ENCODE measurements at places on chromosomes 6 and 20.

- no peak for DNase-seq
These were observed 14.1 kb downstream of the MYBL2 start for GRCh38 chr20:43680981-43681380.

GRCh38 chr20:47295129-47295813, 61.2 kb downstream of the ZMYND8 start:
- no peak for DNase-seq

GRCh38 chr20:9210356-9210755, 141.5 kb downstream of the PLCB4 start:
- no peak for DNase-seq

GRCh38 chr6:77883851-77884250, 231.0 kb downstream of the MEI4 start:
- DNase-seq, result no peak

DNA sequence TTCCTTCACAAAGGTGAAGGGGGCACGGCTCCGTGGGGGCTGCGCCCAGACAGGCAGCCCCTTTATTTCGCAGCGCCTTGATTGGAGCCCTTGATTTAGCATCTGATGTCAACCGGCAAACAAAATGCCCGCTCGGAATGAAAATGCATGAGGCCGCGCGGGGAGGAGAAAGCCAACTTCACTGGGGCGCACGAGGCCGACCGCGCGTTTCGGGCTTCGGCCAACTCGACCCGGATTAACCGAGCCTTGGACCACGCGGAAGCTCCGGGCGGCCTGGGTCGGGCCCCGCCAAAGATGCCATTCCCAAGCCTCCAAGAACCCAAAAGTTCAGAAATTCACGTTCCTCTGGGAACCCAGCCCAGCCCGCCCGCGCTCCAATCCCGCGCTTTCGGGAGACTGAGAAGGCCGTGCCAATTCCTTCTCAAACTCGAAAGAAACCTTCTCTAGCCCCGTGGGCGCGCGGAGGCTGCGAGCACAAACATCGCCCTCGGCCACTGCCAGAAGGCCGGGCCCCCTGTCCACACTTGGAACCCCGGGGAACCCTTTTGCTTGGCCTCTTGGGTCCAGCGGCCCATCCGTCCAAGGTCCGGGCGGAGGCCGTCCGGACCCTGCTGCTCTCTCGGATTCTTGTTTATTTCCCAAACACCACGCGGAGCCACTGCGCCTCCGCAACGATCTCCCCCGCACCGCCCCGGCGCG, 879 bp upstream of the INSM1 start:
- DNase-seq, result no peak

- peak; percentile 69 for DNase-seq
These were observed 963 bp downstream of the DDRGK1 start for GRCh38 chr20:3203315-3204123.

- peak; percentile 20 for DNase-seq
These were observed 564.2 kb downstream of the TFAP2B start for GRCh38 chr6:51382847-51383246.

DNA sequence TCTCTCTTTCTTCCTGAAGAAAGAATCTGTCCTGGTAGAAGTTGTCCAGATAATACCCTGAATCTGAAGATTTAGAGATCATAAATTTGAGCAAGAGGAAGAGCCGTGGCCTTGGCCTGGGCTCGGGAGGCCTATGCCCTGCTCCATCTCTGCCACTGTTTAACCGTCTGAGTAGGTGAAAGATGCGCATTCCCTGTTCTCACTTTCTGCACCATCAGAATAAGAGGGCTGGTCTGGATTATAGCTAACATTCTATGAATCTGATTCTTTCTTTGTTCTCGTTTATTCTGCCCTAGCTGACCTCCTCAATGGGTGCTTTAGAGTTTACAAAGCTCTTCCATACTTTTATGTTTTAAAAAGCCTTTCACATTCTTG, 51.3 kb downstream of the ELOVL4 start:
- DNase-seq, result no peak

GRCh38 chr6:148848915-148849314, 102.1 kb downstream of the UST start:
- DNase-seq, result no peak

DNA sequence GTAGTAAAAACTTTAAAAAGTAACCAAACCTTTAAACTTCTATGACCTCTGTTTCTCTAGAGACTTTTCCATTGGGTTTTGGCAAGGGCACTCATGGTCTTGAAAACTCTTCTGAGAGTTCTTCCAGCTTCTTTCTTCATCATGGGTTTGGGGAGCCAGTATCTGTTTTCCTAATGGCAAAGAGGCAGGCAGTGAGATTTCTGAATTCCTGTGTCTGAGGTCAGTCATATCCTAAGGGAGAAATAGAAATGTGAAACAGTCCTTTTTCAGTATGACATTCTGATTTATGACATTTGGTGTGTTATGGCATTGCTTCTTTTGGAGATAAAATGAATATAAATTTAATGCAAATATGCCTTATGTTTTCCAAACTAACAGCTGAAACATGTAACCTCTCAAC, 518.5 kb upstream of the MARCKS start:
- DNase-seq, result no peak

DNA sequence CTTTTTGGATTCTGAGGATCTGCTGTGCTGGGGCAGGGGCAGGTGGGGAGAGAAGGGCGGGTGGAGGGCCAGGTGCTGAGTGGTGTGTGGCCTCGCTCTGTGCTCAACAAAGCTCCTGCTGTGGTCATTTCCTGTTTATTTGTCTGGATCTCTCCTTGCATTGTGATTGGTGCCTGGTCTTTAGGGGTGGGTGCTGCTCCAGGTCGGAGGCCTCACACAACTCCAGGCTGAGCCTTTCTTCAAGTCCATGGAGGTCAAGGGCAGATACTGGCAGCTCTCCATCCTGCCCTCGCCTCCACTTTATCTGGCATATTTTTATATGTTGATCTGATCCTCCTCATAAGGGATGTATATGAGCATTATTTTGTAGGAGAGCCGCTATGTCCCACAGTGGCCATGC, 36.2 kb downstream of the HLA-F start:
- no peak for DNase-seq

DNA sequence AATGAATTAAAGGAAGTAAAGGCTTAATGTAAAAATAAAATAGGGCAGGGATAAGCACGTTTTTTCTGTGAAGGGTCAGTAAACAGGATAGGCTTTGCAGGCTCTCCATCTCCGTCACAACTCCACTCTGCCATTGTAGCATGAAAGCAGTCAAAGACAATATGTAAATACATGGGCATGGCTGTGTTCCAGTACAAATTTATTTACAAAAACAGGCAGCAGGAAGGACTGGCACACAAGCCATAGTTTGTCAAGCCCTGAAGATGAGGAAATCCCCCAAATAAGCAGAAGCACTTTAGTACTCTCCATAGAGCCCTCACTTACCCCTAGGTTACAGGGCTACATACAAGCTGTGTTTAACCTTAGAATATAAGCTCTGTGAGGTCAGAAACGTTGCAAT, 8.9 kb upstream of the FBXO9 start:
- no peak for DNase-seq

GRCh38 chr6:160519603-160520042, 144.5 kb downstream of the LPA start:
- DNase-seq, result no peak

DNA sequence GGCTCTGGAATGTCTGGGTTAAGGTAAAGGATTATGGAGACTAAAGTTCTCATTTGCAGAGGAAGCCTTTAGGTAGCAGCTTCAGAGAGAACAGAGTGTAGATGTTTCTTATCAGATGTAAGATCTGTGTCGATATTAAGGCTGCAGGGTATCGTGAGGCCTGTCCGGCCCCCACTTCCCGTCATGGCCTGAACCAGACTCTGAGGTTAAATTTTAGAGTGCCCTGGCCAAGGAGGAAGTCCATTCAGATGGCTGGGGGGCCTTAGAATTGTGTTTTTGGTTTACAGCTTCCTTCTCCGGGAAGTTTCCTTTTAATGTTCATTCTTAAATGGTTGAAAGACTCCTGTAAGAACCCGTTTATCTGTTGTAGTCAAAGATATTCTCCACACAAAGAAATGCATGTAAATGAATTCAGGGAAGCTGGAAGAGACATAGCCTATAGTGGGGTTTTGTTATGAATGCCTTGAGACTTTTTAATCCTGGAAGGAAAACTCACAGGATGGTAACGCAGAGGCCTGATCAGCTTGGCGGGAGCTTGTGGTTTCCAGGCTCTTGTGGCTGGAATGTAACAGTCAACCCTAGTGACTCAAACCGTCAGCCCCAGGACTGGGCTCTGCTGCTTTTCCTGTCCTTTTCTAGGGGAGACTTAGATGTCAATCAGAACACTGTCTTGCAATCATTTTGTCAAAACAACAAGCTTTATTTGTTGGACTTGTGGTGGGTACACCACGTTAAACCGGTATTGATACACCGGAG, 34.7 kb downstream of the KIF25 start:
- DNase-seq, result no peak

GRCh38 chr6:36120539-36120938, 9.8 kb upstream of the MAPK13 start:
- peak; percentile 73 for DNase-seq

GRCh38 chr6:75296811-75297779, 12.5 kb upstream of the TMEM30A start:
- peak; percentile 76 for DNase-seq

GRCh38 chr6:30599625-30600324, 17.3 kb downstream of the PPP1R10 start:
- no peak for DNase-seq

- no peak for DNase-seq
These were observed 259.4 kb upstream of the ECI2 start for GRCh38 chr6:4394786-4395185.

GRCh38 chr6:112041535-112041934, 12.4 kb upstream of the CCN6 start:
- no peak for DNase-seq

DNA sequence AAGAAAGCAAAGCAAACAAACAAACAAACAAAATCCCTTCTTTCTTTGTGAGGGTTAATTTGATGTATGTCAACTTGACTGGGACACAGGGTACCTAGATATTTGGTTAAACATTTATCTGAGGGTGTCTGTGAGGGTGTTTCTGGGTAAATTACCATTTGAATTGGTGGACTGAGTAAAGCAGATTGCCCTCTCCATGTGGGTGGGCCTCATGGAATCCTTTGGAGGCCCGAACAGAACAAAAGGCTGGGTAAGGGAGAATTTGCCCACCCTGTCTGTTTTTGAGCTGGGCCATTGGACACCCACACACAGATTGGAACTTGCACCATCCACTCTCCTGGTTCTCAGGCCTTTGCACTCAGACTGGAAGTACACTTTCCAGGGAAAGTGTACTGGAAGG, 628.8 kb upstream of the CITED2 start:
- no peak for DNase-seq

- no peak for DNase-seq
These were observed 39.3 kb upstream of the ID1 start for GRCh38 chr20:31565699-31566318.

- no peak for DNase-seq
These were observed 67.6 kb downstream of the PSMG4 start for GRCh38 chr6:3326184-3326971.

- DNase-seq, result no peak
These were observed 13.3 kb downstream of the DSTN start for GRCh38 chr20:17583126-17583525.

DNA sequence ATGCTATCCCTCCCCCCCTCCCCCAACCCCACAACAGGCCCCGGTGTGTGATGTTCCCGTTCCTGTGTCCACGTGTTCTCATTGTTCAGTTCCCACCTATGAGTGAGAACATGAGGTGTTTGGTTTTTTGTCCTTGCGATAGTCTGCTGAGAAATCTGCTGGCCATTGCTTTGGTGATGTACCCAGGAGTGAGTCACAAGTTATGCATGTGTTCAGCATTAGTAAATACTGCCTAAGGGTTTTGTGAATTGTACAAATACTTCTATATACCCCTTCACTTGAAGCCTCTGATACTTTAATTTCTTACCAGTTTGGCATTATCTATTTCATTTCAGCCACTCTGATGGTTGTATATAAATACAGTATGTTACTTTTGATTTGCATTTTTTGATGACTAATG, 711.3 kb upstream of the GJE1 start:
- no peak for DNase-seq

DNA sequence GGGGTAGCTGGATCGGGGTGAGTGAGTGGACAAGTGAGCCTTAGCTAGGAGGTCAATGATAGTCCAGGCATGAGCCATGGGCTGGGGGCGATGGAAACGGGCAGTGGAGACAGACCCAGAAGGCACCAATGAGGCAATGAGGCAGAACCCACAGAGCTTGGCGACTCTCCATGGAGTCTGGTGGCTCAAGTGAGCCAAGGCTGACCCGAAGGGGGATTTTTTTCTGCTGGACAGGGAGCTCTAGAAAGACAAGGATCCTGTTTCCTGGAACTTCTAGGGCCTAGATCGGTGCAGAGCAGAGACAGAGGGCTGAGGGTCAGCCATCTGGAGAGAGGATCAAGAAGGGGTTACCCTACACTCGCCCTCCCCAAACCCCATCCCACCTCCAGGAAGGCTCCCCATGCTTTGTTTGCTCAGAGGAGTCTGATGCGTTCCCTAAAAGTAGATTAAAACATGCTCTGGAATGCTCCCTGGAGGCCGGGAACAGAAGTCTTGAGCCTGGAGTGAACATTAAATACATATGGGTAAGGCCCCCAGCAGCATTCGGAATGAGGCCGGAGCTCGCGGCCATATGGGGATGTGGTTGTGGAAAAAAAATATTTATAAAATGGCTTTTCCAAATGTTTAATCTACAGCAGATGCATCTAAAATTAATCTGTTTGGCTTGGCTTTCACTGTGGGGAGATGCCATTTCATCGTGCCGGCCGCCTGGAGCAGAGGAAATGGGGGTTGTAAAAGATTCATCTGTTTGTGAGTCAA, 237.8 kb upstream of the PMEPA1 start:
- DNase-seq, result no peak

DNA sequence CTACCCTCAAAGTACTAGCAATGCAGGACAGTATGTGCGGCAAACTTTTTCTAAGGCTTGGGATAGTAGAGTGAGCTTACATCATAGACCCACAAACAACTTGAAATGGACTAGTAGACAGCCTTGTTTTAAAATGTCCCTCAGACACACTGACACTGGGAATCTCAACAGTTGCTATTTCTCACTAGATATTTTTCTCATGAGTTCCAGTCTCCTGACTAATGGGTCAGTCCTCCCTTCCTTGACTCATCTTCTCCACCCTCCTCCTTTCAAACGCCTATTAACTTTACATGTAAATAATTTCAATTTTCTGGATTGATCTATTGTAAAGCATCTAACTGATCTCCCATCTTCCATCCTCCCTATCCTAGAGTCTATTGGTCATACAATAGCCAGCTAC, 308.3 kb upstream of the PREP start:
- DNase-seq, result no peak

- peak; percentile 13 for DNase-seq
These were observed 115.4 kb downstream of the PFDN4 start for GRCh38 chr20:54323227-54323734.
